Hepatocyte (in vitro differentiated cells): ENCODE measurements at places on chromosomes 2 and 18. TPM values are rescaled to one million over a fixed set of nuclear protein-coding genes. Genes with fewer than 3 reads are reported as not detected.

EVX2 gene
- 3.5 and 3.7 TPM in 2 replicates for total RNA-seq

NT5C1B gene
- not detected in 2 replicates for total RNA-seq

DNA sequence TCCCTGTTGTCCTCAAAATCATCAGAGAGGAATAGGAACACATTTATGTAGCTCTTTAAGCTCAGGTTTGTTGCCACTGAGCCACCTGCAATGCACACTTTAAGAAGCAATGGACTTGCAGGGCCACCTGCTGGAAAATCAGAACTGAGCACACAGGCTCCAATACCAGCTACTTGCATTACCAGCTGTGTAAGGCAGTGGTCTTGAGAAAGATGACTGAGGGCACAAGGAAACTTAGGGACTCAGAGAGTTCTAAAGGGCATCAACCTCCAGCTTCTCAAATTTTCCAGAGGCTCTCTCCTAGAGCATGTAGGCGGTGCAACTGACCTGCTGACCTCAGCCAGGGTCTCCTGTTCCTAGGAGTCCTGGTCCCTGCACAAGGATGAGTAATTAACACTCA lies 2.5 kb upstream of the CNDP2 start:
- no peaks in the 10 kb centered on the region for H3K27me3 ChIP-seq
- H3K27ac ChIP-seq, result no peak overlapping the region
- peaks cover 14% of the 10 kb centered on the region for H3K4me1 ChIP-seq
- no peaks in the 10 kb centered on the region for H3K36me3 ChIP-seq

ZBTB7C gene
- 1.0 and 2.0 TPM in 2 replicates for total RNA-seq

KCNJ13 gene
- total RNA-seq, result 56.6 and 69.1 TPM in 2 replicates

DNA sequence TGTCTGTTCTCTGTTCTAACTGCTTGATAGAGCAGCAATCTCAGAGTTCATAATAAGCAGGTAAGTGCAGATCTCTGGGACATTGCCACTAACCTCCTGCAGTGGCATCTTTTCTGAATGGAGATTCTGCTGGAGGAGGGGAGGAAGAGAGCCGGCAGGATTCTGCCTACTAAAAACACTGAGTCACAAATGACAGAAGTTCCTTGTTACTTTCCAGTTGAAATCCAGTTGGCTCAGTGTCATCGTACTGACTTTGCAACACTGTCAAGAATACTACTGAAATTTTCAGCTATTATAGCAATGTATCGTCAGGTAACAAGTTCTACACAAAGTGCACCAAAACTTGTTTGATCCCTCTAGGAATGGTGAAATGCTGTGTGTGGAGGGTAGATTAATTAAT lies 79.6 kb upstream of the ST6GAL2 start:
- no peak overlapping the region for H3K4me3 ChIP-seq
